GM06990 (cell line): ENCODE measurements at places on chromosomes 7 and 10.

DNA sequence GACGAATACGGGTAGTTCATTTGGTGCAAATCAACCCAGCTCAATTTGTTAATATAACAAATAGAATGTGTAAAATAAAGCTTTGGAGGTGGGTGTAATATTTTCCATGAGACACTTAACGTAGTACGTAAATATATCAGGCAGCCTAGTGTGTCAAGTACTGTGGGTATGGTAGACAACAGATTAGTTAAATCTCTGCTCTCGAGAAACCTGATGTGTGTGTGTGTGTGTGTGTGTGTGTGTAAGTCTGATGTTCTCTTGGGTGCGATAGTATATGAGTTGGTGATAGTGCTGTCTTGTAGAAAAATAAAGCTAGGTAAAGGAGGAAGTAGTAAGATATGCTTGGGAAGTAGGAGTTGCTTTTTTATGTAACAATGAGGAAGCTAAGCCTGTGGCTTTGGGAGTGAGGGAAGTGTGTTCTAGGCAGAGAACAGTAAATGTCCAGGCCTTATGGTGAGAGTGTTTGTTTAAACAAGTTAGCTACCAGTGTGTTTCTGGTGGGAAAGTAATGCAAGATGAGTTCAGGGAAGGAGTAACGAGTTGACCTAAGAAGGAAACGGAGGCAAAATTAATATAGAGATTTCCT lies 26.1 kb downstream of the WAC start:
- no peak for DNase-seq

GRCh38 chr7:38561166-38561565 lies 70.0 kb downstream of the AMPH start:
- no peak for DNase-seq

DNA sequence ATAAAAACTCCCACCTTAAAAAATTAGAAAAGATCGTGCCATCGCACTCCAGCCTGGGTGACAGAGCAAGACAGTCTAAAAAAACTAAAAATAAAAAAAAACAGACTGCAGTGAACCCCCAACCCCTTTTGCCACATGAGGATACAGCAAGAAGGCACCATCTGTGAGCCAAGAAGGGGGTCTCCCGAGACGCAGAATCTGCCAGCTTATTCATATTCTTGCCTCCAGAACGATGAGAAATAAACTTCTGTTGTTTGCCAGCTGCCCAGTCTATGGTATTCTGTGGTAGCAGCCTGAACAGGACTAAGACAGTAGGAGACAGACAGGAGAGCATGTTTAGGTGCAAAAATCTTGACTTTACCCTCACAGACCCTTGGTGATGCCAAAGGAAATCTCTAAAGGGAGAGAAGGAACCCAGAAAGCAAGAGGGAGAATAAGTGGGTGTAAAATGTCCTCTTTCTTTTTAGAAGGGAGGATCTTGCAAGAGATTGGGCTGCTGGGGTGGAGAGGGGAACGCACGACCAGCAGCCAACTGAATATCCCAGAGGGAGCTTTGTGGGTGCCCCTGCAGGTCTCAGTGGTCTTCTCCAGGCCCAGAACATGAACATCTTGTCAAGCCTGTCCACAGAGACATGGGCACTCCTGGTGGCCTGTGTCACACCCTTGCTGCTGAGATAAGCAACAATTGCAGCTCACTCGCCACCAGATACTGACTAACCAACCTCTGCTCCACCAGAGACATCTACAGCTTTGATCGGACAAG lies 400.7 kb upstream of the FOXK1 start:
- no peak for DNase-seq

DNA sequence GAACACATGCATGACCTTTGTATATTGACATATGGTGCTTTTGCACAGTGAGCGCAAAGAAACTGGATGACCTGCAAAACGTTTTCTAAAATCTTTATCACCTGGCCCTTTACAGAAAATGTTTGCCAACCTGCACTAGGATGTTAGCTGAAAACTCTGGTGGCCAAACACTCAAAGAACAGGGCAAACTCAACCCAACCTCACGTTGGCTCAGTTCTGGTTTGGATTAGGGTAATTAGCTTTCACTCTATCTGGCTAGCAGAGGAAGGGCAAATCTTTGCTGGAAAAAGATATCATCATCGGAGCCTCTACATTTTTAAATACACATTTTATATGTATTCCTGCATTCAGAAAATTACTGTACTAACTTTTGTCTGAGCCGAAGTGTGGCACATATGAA lies 688.9 kb downstream of the PHTF2 start:
- DNase-seq, result no peak

DNA sequence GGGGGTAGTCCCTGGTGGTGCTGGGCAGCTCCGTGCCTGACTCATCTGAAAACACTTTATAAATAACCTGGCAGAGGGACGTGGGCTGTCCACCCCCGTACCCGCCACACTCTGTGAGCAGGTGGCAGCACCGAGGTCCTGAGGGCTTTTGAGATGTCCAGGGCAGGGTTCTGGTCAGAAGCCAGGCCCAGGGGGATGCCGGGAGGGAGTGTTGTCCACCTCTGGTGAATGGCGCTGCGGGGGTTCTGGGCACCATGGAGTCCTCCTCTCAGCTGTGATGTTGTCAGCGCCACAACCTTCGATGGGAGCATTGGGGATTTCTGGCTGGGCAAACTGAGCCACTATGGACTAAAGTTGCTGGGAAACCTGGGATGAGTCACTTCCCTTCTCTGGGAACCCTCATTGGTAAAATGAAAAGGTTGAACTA lies 27.4 kb upstream of the GOLGA7B start:
- no peak for DNase-seq

DNA sequence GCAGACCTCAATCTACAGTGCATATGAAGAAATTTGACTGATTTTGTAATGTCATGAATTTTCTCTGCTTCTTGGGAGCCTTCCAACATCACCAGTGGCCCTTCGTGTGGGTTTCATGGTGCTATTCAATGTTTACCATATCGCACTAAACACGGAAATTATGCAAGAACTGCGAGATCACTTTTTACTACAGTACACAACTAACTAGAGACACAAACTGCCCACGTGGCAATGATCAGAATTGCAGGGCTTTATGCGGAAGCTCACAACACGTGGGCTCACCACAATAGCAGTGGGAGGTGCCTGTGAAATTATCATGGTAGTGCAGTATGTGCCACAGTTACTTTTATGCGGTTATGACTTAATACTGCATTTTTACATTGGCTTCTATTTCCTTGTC lies 449.7 kb upstream of the KLF6 start:
- DNase-seq, result no peak

DNA sequence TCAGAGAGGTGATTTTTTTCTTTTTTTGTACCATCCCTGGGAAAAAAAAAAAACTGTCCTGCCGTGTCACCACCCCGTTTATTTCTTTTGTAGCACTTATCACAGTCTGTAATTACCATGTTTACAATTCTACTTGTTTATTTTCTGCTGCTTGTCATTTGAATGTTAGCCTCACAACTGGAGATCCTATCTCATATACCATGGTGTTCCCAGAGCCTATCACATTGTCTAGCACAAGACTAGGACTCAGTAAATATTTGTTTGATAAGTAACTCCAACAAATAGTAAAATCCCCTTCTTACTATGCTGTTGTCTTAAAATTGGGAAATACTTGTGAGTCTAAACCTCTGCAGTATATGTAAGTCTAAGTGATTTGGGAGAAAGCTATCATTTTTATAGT lies 36.0 kb downstream of the MKLN1 start:
- DNase-seq, result no peak

DNA sequence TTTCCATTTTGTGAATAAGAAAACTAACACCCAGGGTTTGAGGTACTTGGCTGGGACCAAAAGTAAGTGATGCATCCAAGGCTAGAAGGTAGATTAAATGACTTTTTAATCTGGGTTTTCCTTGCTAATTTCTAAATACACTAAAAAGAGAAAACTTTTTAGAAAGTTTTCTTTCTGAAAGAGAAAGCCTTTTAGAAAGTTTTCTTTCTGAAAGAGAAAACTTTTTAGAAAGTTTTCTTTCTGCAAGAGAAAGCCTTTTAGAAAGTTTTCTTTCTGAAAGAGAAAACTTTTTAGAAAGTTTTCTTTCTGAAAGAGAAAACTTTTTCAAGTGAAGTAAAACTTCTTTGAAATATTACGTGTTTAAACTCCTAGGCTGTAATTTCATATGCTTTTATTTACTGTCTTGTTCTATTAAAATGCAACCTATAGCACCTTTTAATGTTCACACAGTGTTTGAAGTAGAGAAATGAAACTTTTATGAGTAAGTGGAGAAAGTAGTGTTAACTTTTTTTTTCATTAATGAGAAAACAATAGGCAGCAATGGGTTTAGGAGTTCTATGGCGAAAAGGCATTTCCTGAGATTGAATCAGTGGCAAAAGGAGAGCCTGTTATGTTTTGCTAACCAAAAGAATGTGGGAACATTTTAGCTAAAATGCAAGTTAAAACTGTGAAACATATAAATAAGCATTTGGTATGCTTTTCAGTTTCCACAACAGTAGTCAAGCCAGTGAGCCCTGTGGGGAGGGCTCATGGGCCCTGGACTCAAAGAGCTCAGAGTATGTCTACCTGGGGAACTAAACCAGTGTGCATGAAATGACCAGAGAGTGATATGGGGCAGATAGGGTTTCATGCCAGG lies 103.7 kb downstream of the RBM20 start:
- DNase-seq, result no peak

- peak; percentile 64 for DNase-seq
Measured at GRCh38 chr10:32318476-32318896, 28.5 kb downstream of the EPC1 start.

DNA sequence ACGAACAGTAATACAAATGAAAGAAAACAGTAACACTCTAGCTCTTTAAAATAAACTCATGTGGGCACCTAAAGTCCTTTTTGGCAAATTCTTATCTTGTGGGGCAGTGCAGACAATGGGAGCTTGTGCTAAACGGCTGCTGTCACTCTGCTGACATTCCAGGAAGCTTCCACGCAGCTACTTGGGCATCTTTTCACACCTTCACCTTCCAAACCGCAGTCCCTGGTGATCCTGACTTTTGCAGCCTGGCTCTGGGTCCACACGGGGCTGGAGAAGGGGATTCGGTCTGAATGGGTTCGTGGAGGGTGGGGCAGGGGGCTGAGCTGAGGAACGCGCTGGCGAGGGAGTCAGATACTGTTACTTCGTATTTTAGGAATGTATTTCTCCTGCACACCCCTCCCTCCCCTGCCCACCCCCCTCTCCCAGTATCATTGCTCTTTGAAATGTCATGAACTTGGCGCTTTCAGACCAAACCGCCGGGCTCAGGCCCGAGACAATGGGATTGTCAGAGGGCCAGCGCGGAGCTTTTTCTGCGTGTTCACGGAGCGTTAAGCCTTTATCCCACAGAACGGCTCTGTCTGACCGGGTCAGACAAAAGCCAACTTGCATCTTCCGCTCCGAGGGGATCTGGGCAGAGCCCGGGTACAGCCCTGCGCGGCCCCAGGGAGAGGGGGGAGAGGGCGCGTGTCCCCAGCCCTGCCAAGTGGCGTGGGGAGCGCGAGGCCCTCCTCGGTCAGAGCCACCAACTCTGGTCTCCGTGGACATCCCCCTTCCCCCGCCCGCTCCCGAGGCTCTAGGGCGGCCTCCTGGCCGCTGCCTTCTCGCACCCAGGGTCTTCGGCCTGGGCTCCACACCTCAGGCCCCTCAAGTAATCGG lies 76.7 kb upstream of the EN2 start:
- no peak for DNase-seq

GRCh38 chr7:50303335-50304128 lies 984 bp upstream of the IKZF1 start:
- DNase-seq, result no peak

GRCh38 chr7:112308974-112309373 lies 102.5 kb downstream of the ZNF277 start:
- no peak for DNase-seq

DNA sequence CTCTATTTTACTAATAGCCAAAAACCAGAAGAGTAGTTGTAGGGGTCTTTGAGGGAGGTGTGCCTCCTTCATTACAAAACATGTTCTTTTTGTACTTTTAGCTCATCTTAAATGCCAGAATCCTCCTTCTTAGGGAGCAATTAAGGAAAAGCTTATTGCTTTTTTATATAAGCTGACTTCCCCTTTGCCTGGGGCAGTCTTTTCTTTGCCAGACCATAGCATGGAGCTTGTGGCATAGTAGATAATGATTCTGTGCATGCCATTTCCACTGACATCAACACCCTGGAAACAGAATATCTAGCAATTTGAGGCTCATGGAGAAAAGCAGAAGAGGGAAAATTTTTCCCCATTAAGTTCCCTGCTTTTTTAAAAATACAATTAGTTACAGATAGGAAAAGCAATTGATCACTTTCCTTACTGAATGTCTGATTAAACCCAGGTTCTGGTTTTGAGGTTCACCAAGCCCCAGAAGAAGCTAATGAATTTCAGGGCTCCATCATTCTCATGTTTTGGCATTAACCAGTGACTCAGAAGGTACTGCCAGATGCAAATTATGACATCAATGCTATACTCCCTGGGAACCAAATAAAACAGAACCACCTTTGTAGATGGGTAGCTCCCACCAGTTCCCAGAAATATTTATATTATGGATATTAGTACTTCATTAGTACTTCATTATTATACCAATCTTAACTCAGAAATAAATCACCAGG lies 410.6 kb downstream of the KCNMA1 start:
- DNase-seq, result no peak

- peak; percentile 71 for DNase-seq
Measured at GRCh38 chr7:130149281-130150139, 55.7 kb downstream of the TMEM209 start.

DNA sequence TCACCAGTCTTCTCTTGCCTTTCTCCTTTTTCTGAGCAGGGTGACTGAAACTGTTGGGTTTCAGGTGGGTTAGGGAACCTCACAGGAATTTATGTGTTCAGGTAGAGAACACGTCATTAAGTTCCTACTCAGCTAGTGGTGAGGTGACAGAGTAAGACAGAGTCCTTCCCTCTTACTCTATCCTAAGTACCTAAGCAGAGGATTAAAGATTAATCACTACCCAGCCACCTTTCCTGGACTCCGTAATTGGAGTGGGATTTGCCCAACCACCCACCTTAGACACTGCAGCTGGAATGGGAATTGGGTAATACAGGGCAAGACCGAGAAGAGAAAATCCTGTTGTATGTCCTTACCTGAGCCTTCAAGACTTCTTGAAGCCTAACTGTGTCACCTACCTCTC lies 158.1 kb downstream of the LRRC4 start:
- no peak for DNase-seq

DNA sequence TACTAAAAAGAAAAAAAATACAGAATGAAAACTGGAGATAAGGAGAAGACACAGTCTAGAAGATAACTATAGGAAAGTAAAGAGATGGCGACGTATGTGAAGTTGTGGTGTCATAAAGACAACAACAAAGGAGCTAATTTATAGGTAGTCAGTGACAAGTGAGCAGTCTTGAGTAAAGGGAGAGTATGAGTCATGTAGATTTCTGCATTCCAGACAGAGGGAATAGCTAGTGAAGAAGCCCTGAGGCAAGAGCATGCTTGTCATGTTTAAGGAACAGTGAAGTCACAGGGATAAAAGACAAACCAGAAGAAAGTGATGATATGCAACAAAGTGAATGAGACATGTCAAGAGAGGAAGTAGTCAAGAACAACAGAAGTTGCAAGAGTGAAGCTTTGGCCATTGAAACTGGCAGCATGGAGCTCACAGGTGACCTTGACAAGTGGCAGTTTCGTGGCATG lies 2.3 kb upstream of the MIOS start:
- DNase-seq, result no peak
